H1 (cell line): ENCODE measurements at places on chromosomes 2 and 18. TPM values are rescaled to one million over a fixed set of nuclear protein-coding genes. Genes with fewer than 3 reads are reported as not detected.

DNA sequence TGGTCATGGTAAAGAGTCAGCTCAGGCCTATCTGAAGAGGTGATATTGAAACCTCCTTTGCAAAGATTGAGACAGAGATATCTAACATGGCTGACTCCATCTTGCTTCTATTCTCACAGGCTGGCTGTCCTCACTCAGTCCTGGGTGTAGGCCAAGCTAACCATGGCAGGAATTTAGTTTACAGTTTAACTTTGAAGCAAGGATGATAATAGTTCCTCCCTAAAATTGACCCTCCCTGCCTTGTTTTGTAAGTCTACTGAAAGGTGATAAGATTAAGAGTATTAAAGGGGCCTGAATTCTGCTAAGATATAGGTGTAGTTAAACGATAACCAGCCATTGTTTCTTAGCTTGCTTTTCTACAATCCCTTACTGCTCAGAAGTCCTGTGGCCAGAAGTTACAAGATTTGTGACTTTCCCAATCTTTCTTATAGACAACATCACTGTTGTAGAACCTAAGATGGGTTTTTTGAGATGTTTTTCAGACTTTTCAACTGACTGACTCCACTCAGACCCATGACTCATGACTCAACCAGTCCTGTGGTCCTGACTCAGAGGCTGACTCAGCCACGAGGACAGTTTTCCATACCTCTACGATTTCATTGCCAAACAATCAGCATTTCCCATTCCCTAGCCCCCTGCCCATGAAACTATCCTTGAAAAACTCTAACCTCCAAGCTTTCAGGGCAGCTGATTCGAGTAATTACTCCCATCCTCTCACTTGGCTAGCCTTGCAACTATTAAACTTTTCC is 195.7 kb upstream of the SESTD1 start:
- H3K27ac ChIP-seq = no peak overlapping the region
- no peak for DNase-seq
- no peaks in the 10 kb centered on the region; the same call in 1 of the 2 replicates for H3K36me3 ChIP-seq
- H3K27me3 ChIP-seq = no peaks in the 10 kb centered on the region

DNA sequence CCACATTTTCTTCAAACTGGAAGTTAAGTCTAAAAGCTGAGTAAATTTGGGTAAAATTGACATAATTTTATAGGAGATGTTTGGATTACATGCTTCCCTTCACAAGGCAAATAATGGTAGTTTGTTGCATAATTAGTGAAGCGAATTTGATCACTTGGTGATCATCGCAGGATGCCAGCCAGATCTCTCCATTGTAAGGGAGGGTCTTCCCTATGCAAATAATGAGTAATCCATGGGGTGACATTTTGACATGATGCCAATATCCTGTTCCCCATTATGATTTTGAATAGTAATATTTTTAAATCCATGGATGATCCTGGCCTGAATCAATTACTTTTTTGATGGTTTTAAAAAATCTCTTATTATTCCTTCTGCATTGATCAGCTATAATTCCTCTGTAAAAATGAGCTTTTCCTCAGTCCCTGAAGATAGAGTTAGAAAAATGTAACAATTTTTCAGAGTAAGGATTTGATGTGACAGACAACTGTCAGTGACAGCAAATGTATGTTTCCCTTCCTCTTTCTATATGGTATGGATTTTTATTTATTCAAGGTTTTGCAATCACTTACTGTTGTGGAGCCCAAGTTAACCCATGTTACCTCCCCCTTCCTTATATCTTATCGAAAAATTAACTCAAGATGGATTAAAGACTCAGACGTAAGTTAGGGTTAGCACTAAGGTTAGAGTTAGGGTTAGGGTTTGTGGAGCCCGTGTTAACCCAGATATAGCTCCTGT is 21.4 kb downstream of the CCL20 start:
- H3K27me3 ChIP-seq = no peaks in the 10 kb centered on the region
- no peak overlapping the region for H3K27ac ChIP-seq
- no peaks in the 10 kb centered on the region for H3K36me3 ChIP-seq

DNA sequence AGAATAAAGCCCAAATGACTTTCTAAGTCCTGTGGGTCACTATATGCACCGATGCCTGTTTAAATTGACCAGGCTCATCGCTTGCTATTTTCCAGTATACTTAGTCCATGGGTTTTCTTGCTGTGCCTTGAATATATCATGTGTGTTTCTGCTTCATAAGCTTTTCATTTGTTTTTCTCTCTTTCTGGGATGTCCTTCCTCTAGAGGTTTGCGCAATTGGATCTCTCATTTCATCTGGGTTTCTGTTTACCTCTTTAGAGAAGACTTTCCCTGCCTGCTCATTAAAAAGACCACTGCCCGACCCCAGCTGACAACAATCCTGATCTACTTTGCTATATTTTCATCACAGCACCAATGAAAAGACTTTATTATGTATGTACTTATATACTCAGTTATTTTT is 150.9 kb upstream of the CYRIA start:
- H3K27ac ChIP-seq = no peak overlapping the region
- H3K36me3 ChIP-seq = no peaks in the 10 kb centered on the region
- H3K27me3 ChIP-seq = no peaks in the 10 kb centered on the region
- H3K4me3 ChIP-seq = no peak overlapping the region
- H3K4me1 ChIP-seq = no peaks in the 10 kb centered on the region

DNA sequence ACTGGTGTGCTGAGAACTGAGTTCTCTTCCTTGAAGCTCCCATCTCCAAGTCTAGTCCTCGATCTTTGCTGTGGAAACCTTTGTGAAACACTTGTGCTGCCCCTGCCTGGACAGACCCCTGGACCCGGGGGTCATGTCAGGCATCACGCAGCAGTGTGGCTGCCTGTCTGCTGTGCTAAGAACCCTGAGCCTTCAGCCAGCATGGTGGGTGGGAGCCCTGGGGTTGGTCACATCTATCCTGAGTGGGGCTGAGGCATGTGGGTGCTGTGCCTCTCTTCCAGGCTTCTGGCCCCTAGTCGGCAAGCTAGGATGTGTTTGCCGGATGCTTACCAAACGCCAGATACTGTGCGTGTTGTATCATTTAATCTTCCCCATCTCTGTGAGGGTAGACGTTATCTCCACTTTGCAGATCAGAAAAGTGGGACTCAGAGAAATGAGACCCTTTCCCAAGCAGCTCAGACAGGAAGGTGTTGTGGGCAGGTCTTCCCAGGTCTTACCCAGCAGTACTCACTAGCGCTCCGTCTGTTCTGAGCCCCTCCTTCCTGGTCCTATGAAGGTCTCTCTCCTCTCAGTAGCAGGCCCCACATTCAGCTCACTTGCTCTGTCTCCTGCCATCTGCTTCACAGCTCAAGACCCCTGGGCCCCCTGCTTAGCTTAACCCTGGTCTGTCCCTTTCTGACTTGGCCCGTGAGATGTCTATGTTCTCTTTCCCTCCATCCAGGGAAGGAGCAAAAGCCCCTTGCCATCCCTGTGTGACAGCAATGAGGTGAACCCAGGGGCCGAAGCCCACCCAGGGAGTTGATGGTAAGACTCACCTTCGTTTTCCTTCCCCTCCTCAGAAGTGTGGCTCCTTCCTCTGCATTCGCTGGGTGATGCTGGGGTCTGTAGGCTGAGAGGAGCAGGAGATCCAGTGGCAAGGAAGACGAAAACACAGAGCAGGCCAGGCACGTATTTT is 242.8 kb downstream of the FAM210A start:
- no peak overlapping the region for H3K4me3 ChIP-seq
- DNase-seq = no peak
- H3K27ac ChIP-seq = no peak overlapping the region

- no peak overlapping the region for H3K27ac ChIP-seq
- no peak for DNase-seq
- no peaks in the 10 kb centered on the region for H3K27me3 ChIP-seq
- no peak overlapping the region for H3K4me3 ChIP-seq
Observed at GRCh38 chr2:127382831-127383230, 4.9 kb downstream of the MAP3K2 start.

DNA sequence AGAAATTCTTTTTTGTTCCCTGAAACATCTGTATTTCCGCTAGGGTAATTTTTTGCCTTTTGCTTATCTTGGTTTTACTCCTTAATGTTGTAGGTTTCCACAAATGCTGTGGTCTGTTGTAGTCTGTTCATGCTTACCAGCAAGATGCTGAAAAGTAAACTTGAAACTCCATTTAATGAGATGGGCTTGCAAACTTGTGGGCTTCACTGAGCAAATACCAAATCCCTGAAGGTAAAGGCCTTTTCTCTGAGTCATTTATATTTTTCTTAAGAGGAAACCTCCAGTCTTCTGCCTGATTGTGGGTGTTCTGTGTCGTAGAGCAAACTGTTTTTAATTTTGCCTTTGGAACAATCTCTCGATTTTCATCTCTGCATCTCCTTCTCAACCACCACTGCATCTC is 9.3 kb downstream of the SP140 start:
- no peak overlapping the region for H3K4me3 ChIP-seq
- H3K27ac ChIP-seq = no peak overlapping the region
- H3K27me3 ChIP-seq = no peaks in the 10 kb centered on the region
- H3K4me1 ChIP-seq = no peaks in the 10 kb centered on the region
- H3K36me3 ChIP-seq = no peaks in the 10 kb centered on the region

DNA sequence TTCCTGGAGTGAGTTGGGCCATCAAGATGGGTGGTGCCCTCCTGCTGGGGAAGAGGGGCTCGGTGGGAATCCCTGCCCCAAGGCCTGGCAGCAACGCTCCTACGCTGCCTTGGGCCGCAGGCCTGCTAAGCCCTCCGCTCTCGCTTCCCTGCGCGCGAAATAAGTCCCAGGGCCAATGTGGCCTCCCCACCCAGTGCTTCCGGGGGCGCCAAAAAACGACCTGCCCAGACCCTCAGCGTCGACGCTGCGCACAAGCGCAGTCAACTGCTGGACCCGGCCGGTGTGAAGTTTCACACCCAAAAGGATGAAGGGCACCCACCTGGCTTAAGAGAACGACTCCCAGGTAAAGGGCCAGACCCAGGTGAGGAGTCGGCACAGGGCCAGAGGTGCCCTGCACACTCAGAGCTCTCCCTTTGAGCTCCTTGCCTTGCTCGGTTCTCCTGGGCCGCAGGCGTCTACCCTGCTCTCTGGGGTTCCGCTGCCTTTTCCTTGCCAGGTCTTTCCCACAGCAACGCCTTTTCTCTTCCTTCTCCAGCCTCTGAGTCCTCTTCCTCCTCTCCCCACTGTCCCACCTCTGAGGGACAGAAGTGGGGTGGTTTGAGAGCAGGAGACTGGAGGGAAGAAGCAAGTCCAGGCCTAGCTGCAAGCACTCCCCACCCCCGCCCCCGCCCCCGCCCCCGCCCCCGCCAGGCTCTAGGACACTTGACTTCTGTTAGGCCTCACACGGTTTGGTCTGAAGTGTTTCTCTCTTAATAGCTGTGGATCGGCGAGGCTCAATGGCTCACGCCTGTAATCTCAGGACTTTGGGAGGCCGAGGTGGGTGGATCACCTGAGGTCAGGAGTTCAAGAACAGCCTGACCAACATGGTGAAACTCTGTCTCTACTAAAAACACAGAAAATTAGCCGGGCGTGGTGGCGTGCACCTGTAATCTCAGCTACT is at the start of gene DNAJC5G:
TSS of gene DNAJC5G (plus strand) at position 223 of the 940 bp plus-strand sequence. CDS start 1,296 bp downstream, outside the sequence.
- no peaks in the 10 kb centered on the region for H3K27me3 ChIP-seq
- H3K4me1 ChIP-seq = peaks cover 5% of the 10 kb centered on the region; the same call in 1 of the 2 replicates
- H3K27ac ChIP-seq = no peak within 1 kb of the TSS
- H3K4me3 ChIP-seq = no peak within 1 kb of the TSS
- no peak for DNase-seq

DNA sequence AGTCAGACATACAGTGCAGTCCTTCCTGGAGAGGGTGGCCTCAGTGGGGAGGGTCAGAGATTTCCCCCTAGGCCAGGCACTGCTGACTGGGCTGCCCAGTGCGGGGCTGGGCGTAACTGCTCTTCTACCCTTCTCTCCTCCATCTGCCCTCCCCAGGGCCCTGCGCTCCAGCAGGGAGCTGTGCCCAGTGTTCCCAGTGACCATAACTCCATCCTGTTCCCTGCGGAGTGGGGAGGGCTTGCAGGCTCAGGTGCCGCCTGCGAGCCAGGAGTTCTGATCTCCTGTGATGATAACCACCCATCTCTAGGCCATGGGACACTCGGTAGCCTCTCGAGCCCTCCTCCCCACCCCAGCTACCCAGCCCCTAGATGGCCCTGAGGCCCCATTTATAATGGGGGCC is 107.6 kb downstream of the SMAD7 start:
- no peaks in the 10 kb centered on the region for H3K27me3 ChIP-seq
- H3K36me3 ChIP-seq = no peaks in the 10 kb centered on the region
- H3K4me1 ChIP-seq = peaks cover 3% of the 10 kb centered on the region
- no peak overlapping the region for H3K4me3 ChIP-seq
- no peak for DNase-seq

GRCh38 chr2:118980573-118980972 is 38.6 kb downstream of the MARCO start:
- H3K4me1 ChIP-seq = no peaks in the 10 kb centered on the region
- peaks cover 7% of the 10 kb centered on the region; the same call in 1 of the 2 replicates for H3K27me3 ChIP-seq
- H3K27ac ChIP-seq = no peak overlapping the region
- no peak overlapping the region for H3K4me3 ChIP-seq
- H3K36me3 ChIP-seq = no peaks in the 10 kb centered on the region

- H3K27ac ChIP-seq = no peak overlapping the region
- no peak for DNase-seq
- H3K27me3 ChIP-seq = no peaks in the 10 kb centered on the region
Observed at GRCh38 chr18:3993941-3994687, 461.0 kb downstream of the DLGAP1 start.

- no peak overlapping the region for H3K4me3 ChIP-seq
- H3K4me1 ChIP-seq = no peaks in the 10 kb centered on the region
- no peak overlapping the region for H3K27ac ChIP-seq
- DNase-seq = no peak
- no peaks in the 10 kb centered on the region for H3K27me3 ChIP-seq
- no peaks in the 10 kb centered on the region for H3K36me3 ChIP-seq
Observed at GRCh38 chr18:63784787-63785452, 9.7 kb downstream of the SERPINB7 start.

GRCh38 chr2:8579485-8580085 is 102.3 kb upstream of the ID2 start:
- H3K27ac ChIP-seq = no peak overlapping the region
- no peak for DNase-seq
- H3K36me3 ChIP-seq = no peaks in the 10 kb centered on the region
- H3K4me3 ChIP-seq = no peak overlapping the region
- H3K4me1 ChIP-seq = no peaks in the 10 kb centered on the region
- peaks cover 2% of the 10 kb centered on the region; the same call in 1 of the 2 replicates for H3K27me3 ChIP-seq

- peaks cover 3% of the 10 kb centered on the region; the same call in 1 of the 2 replicates for H3K4me1 ChIP-seq
- DNase-seq = no peak
- H3K27me3 ChIP-seq = no peaks in the 10 kb centered on the region
Observed at GRCh38 chr2:3966470-3966869, 263.1 kb downstream of the DCDC2C start.

GRCh38 chr18:58161659-58162058 is 117.6 kb downstream of the NEDD4L start:
- no peaks in the 10 kb centered on the region for H3K36me3 ChIP-seq
- no peak for DNase-seq
- H3K4me1 ChIP-seq = no peaks in the 10 kb centered on the region
- no peak overlapping the region for H3K27ac ChIP-seq

SCRN3 gene
- 6.8 and 7.4 TPM in 2 replicates for total RNA-seq

SERPINB4 gene
- 0.32 and 0.96 TPM in 2 replicates for total RNA-seq

TMSB10 gene
- total RNA-seq = 1,075 and 1,095 TPM in 2 replicates

NGEF gene
- total RNA-seq = 3.2 and 7.9 TPM in 2 replicates

ABHD1 gene
- 0.20 and 0.50 TPM in 2 replicates for total RNA-seq

TNS1 gene
- total RNA-seq = 4.8 and 5.1 TPM in 2 replicates

LYPD6B gene
- 2.2 and 3.0 TPM in 2 replicates for total RNA-seq

HS1BP3 gene
- 11.1 and 11.2 TPM in 2 replicates for total RNA-seq
